ENCODE measurements at places on chromosomes 7 and 10.

GRCh38 chr10:69468751-69469089 is 17.5 kb downstream of the TSPAN15 start:
- DNase-seq = no peak

DNA sequence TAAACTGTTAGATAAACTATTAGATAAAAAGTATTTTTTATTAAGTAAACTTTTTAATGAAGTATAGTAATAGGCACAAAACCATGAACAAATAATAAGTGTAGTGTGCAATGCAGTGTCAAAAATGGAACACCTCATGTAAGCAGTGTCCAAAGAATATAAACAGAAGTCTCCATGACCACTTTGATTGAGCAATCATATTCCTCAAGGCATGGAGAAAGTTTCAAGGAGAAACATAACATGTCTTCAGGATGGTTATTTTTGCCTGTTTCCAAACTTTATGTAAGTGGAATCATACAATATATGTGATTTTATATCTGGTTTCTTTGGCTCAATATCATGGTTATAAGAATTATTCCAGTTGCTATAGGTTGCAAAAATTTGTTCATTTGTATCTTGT is 6.1 kb upstream of the RELN start:
- DNase-seq = no peak

GRCh38 chr10:108591417-108591816 is 1331.9 kb downstream of the XPNPEP1 start:
- DNase-seq = peak; percentile 21

DNA sequence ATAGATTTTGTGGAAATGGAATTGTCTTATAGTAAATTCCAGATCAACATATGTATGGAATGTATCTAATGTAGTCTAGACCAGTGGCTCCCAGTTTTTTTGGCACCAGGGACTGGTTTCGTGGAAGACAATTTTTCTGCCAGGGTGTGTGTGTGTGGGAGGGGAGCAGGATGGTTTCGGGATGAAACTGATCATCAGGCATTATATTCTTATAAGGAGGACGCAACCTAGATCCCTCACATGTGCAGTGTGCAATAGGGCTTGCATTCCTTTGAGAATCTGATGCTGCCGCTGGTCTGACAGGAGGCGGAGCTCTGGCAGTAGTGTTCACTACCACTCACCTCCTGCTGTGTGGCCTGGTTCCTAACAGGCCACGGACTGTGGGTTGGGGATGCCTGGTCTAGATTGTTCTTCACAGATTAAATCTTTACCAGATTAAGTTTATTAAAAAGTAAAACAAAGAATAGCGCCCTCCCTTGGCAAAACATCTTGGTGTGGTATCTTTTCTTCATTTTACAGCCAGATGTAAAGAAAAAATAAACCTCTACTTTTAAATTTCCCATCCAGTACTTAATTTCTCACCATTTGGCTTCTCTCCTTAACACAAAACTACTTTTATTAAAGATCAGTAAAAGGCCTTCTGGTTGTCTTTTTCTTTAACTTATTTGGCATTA is 48.4 kb downstream of the SEPTIN7 start:
- peak; percentile 21 for DNase-seq

- DNase-seq = no peak
Measured at GRCh38 chr7:636396-636795, 90.1 kb upstream of the DNAAF5 start.

Data from astrocyte of the spinal cord (primary cell).